CD4-positive, alpha-beta T cell (primary cell): ENCODE measurements at places on chromosomes 4 and X. TPM values are rescaled to one million over a fixed set of nuclear protein-coding genes. Genes with fewer than 3 reads are reported as not detected.

GRCh38 chr4:124061413-124061812 lies 651.1 kb downstream of the ANKRD50 start:
- no peak for DNase-seq

GRCh38 chr4:20418861-20419451 lies 167.3 kb downstream of the SLIT2 start:
- no peak for DNase-seq

DNA sequence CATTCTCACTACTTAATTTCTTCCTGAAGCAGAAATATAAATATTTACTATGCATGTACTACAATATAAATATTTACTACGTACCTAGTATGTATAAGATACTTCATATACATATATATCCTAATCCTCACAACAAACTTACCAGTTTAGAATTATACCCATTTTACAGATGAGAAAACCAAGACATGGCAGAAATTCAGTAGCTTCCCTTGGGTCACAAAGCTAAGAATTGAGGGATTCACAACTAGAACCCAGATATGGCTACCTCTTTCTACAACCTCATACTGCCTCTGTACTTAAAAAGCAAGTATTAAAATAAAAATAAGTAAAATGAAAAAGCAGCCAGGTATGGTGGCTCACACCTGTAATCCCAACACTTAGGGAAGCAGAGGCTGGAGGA lies 65.9 kb downstream of the AMMECR1 start:
- DNase-seq, result no peak

GRCh38 chr4:41693629-41694028 lies 54.9 kb downstream of the PHOX2B start:
- DNase-seq, result no peak

DNA sequence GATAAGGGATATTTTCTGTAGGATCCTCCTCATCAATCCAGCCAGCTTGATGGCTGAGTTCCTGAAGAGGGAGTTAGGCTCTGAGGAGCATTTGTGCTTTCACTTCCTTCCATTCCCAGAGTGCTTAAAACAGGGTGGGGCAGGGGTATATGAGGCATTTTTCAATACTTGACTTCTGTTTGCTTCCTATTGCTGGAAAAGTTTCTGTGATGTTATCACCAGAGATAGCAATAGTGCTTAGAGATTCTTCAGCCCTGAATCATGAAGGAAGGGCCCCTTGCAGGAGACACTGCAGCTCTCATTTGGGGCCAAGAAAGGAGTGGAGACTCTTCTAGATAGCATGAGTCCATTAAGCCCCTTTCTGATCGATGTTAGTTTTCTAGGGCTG lies 166.7 kb upstream of the RPS6KA3 start:
- DNase-seq, result no peak

F11 gene
- not detected for total RNA-seq

VSIG1 gene
- total RNA-seq, result 14.9 TPM

TMEM128 gene
- total RNA-seq, result 6.0 TPM

ETDA gene
- not detected for total RNA-seq
